ENCODE measurements at places on chromosomes 5 and 9.

- DNase-seq, result no peak
Measured at GRCh38 chr5:40360685-40361084, 319.0 kb upstream of the PTGER4 start.

- no peak for DNase-seq
Measured at GRCh38 chr9:132116583-132116982, 36.9 kb upstream of the MED27 start.

- no peak for DNase-seq
Measured at GRCh38 chr9:23850242-23850689, 24.2 kb upstream of the ELAVL2 start.

DNA sequence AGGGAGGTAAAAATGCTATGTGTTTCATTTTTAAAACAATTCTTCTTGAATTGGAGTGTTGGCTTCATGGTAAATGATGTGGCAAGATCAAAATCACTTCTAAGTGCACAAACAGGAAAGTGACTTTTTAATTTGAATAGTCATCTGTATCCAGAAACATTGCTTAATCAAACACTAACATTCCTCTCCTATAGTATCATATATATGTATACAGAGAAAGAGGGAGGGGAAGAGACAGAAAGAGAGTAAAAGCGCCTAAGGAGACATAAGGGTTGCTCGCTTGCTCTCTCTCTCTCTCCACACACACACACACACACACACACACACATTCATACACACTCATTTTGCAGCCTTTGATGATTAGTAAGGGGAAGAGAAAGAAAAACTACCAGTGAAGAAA, 95.4 kb upstream of the PRDM9 start:
- no peak for DNase-seq

GRCh38 chr5:935510-936084, 42.9 kb downstream of the TRIP13 start:
- no peak for DNase-seq

DNA sequence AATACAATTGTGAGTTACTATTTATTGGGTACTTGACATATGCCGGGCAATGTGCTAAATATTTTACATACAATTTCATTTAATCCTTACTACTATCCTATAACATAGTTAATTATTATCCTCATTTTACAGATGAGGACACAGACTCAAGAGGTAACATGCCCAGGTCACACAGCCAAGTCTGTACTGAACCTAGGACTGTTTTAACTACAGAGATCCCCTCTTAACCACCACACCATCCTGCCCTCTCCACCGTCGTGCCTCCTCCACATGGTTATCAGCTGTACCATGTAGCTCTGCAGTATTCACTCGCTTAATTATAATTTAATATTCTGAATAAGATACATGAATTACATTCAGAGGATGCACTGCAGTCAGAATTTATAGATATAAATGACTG, 5.3 kb downstream of the RAB14 start:
- DNase-seq, result no peak

DNA sequence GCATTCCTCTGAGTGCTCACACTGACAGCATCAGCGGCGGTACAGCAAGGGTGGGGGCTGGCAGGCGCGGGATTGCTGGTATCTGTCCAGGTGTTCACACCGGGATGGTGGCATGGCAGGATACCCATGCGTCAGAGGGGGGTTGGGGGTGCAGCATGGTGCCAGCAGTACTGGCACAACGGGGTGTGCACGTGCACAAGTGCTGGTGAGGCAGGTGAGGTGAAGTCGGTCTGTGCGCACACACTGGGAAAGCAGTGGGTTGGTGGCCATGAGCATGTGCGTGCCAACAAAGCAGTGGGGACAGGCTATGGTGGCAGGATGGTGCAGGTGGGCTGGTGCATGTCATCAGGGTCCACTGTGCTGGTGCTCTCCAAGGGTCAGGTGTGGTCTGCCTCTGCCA, 819.6 kb upstream of the EDIL3 start:
- no peak for DNase-seq

- DNase-seq, result no peak
Measured at GRCh38 chr9:130256644-130257043, 8.9 kb upstream of the HMCN2 start.

GRCh38 chr5:6181147-6181729, 197.1 kb downstream of the MED10 start:
- DNase-seq, result no peak

GRCh38 chr5:128118214-128118613, 34.6 kb downstream of the SLC12A2 start:
- DNase-seq, result no peak

DNA sequence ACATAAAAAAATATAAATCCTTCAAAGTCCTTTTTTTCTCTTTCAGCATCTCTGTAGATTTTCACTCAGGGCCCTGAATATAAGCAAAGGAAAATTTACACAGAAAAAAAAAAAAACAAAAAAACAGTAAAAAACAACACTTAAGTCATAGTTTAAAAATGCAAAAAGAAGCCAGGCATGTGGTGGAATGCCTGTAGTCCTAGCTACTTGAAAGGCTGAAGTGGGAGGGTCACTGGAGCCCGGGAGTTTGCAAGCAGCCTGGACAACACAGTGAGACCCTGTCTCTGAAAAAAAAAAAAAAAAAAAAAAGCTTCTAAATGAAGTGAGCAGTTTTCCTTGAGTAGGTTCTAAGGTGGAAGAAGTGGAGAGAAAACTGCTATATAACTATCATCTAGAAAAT, 55.0 kb upstream of the BNC2 start:
- DNase-seq, result no peak

GRCh38 chr9:95607507-95607906, 90.7 kb upstream of the PTCH1 start:
- DNase-seq, result no peak

DNA sequence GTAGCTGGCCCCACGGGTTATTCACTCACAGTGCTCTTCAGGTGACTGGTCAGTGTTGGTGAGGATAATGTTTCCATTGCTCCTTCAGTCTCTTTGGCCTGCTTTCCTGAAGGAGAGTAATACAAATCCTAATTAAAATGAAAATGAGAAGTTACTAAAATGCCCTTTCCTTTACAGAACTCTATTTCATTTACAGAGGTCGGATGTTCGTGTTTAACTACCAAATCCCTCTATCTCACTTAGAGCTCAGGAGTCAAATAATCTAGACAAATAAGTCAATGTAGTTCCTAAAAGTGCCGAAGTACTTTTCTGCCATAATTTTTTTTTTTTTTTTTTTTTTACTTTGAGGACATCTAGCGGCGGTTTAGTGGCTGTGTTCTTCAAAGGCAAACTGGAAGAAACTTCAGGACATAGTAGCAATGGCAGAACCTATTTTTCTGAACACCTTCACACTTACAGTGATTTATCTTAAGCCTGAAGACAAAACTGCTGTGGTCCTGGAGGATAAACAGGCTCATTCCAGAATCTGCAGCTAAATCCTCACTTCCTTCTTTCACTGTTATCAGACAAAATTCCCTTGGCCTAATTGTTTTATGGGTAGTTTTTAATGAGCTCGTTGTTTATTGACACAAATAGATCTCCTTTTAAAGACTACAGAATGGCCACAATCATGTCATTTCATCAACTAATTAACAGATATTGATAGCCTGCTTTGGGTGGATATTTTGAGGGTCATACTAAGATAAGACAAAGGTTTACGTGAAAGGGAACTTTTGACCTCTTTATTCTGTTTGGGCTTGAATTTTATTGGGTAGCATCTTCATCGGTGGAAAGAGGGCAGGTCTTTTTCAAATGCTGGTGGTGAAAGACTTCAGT, 207.6 kb upstream of the DMRTA1 start:
- no peak for DNase-seq

DNA sequence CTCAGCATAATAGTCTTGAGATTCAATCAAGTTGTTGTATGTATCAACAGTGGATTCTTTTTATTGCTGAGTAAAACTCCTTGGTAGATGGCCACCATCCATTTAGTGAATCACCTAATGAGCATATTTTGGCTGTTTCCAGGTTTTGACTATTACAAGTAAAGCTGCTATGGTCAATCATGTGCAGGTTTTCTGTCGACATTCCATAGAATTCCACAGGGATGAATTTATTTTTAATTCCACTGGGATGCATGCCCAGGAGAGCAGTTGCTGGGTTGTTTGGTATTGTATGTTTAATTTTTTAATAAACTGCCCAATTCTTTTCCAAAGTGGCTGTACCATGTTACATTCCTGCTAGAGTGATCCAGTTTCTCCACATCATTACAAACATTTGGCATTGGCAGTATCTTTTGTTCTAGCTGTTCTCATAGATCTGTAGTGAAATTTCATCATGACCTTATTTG, 10.5 kb upstream of the S1PR3 start:
- DNase-seq, result no peak

GRCh38 chr9:126500600-126501382, 112.9 kb upstream of the LMX1B start:
- DNase-seq, result peak; percentile 48

DNA sequence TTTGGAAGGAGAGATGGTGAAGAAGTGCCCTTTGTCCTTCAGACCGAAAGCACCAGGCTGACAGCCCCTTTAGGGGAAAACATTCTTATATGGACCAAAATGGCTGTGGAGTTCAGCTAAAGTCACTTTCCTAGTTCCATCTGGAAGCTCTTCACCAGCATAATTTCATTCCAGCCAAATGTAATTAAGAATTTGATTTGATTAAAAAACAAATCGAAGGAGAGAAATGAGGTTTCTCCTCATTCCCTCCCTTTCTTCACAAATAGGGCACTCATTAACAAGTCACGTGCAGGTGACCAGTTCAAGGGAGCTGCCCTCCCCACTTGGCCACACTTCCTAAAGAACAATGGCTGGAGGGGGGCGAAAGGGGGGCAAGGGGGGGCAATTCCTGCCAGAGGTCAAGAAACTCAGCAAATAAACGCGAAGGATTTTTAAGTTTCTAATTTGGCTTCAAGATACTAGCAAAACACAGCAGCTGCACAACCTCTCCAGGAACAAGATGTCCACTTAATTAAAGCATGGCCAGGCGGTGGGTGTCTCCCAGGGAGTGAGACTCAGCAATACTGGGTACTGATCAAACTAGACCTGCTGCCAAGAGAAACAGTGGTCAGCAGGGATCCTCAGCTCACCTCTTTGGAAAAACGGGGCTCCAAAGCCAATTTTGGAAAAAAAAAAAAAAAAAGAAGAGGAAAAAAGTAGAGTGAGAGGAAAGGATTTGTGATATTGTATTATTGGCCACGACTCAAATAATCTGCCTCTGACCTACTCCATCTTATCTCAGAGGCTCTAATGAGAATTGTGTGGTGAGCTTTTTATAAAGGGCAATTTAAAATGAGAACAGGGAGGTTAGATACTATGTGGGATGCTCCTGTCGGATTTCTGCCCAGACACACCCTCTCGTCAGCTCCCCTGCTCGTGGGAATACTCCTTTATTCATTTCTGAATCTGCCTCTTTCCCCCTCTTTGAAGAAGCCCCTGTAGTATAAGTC, 254.3 kb downstream of the ZSWIM6 start:
- no peak for DNase-seq

DNA sequence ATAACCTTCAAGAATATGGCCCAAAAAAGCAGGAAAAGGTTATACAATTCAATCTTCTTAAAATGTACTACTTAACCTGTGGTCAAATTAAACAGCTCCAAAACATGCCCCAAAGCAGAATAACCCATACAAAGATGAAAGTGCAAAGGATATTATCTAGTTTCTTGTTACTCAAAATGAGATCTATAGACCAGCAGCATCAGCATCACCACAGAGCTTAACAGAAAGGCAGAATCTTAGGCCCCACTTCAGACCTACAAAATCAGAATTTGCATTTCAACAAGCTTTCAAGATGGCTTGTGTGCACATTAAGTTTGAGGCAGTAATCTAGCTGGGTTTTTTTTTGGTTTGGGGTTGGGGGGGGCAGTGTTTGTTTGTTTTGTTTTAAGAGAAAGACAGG, 54.0 kb downstream of the SCAI start:
- no peak for DNase-seq

DNA sequence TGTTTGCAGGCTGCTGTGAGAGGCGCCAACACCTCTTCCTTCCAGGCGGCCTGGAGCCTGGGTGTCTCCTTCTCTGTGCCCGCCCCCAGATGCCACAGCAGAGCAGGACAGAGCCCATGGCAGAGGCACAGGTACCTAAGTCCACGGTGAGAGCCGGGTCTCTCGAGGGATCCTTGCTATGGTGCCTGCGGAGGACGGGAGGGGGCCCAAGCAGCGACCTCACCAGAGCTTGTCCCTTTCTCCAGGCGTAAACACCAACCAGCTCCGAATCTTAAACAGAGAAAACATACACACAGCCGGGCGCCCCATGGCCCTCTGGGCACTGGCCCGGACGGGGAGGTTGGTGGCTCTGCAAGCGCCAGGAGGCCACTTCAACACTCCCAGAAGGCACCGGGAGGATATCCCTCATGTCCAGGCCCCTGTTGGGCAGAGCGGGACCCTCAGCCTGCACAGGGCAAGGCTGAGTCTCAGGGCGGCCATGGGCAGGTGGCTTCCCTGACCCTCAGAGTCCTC, 11.8 kb downstream of the CCDC187 start:
- DNase-seq, result no peak

GRCh38 chr5:66848749-66849641, 252.8 kb downstream of the MAST4 start:
- no peak for DNase-seq

DNA sequence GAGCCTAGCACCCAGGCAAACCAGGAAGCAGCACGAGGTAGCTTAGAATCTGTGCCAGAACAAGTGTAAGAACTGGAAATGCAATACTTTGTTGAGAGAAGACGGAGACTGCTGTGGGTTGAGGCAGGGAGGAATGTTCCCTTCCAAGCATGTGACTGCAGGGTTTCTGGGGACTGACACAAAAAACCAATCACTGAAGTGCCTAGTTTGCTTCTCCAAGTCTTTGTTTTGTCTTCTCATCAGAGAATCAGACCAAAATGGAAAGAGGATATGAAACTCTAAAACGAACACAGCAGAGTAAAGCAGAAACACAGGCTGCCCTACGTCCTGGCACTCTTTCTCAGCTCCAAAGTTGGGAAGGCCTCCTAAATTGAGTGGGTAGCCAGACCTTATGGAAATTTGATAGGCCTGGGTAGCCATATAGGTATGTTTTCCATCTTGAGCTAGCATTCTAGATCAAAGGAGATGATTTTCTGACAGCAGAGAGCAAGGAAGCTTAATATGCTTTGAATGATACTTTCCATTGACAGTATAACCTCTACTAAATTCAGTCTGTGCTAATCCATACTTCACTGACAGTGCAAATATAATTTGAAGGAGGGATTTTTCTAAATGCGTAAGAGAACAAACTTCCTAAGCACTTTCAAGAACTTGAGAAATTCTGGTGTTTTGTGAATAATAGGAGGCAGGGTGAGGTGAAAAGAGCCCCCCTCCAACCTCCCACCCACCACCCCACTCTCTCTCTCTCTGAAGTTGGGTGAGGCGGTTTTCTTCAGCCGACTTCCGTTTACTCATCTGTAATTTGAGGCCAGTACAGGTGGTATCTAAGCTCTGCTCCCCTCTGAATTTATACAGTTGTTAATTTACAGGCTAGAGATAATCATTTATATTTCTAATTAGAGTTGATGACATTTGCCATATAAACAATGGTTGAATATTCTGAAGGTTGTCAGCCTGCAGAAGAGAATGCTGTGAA, 5.5 kb downstream of the ADRB2 start:
- no peak for DNase-seq

DNA sequence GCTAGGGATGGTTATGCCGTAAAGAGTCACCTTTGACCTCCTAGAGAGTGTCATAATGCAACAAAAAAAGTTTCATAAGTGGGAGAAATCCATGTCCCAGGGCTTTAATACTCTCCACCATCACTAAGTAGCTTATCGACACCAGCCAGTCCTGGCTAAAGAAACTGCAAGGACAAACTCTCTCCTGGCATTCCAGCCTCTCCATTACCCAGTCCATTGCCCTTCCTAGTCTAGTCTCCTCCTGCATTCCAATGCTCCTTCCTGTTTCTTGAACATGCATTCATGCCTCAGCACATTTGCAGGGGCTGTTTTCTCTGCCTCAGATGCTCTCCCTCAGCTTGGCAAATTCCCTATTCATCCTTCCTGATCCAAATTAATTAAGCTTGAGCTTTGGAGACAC, 364.1 kb downstream of the BRINP1 start:
- no peak for DNase-seq

Measured in activated T-cell treated with anti-CD3 and anti-CD28 coated beads for 4 hours (primary cell).